T-helper 22 cell (primary cell): ENCODE measurements at places on chromosomes 12 and 14.

- DNase-seq = no peak
These were observed 596.3 kb upstream of the MGAT4C start for GRCh38 chr12:86852451-86852850.

GRCh38 chr12:114916541-114916940 lies 232.6 kb upstream of the TBX3 start:
- no peak for DNase-seq

DNA sequence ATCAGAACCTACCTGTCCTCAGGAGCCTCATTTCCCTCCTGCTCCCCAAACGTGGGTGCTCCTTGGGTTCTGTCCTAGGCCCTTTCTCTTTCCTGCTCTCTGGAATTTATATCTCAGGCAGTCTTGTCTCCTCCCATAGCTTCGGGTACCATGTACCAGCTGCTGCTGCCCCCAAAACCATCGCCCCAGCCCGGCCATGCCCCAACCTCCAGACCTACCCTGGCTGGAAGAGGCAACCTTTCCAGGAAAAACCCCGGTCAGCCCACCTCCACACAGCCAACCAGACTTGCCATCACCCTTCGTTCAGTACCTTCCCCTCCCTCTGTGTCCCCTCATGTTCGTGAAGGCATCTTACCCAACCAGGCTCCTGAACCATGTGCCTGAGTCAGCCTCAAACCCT lies 165.1 kb downstream of the CALM1 start:
- no peak for DNase-seq

GRCh38 chr12:49346659-49347310 lies at the start of gene DNAJC22:
Gene DNAJC22 (plus strand): TSS chr12:49346888. CDS start chr12:49348873, 1,985 bp downstream.
- no peak for DNase-seq

- no peak for DNase-seq
These were observed 136.4 kb downstream of the PTPRR start for GRCh38 chr12:70784042-70784668.

DNA sequence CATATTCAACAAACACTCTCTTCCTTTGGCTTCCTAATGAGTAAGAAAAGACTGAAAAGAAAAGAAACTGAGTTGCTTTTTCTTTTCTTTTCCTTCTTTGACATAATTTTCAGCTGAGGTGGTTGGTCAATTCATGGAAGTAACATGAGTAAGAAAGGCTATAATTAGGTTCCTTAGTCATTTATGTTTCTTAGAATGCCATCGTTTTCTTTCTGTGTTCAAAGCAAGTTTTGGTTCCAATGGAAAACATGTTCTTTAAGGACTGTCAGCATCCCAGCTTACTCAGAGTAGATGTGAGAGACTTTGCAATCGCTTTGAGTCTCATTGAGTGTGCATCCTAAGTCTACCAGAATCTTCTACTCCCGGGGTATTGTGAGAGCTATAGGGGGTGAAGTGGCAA lies 882.4 kb downstream of the DIO2 start:
- DNase-seq = no peak

DNA sequence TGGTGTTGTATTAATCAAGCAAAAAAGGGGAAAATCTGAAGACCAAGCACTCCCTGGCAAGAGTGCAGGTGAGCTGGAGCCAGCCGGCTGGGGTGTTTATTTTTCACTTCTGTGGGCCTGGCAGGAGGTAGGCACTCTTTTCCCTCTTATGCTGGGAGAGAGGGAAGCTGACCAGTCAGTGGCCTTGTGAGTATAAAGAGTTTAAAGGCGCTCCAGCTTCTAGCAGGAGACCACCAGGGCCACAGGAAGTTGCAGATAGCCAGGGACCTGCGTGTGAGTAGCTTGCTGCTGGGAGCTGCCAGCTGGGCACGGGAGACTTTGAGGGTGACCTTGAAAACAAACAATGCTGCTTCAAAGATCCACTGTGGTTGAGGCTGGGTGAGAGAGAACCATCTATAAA lies 217.4 kb upstream of the PWP1 start:
- DNase-seq = no peak

DNA sequence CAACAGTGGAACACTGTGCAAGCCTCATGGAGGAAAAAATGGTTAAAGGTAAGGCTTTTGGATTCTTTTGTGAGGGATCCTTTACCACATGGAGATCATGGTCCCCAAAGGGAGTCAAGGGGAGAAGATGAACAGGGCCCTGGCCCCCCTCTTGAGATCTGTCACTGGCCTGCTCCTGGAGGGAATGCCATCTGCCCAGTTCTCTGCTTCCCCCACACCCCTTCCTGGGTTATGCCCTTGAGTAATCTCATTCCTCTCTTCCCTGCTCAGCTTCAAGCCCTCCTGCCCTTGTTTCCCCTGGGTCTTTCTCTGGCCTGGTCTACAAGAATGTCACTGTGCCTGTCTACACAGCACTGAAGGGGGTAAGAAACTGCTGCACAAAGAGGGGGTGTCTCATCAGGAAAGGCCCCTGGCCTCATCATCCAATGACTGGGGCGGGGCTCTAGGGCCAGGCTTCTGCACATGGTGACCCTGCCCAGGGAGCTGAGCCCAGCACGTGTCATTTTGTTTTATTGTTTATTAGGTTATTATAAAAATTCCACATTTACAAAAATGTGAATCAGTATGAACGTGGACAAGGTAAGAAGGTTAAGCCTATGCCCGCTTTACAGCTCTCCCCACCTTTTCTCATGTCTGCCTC lies 30.3 kb downstream of the PIGH start:
- no peak for DNase-seq
